ENCODE measurements at places on chromosomes 16 and 17.

DNA sequence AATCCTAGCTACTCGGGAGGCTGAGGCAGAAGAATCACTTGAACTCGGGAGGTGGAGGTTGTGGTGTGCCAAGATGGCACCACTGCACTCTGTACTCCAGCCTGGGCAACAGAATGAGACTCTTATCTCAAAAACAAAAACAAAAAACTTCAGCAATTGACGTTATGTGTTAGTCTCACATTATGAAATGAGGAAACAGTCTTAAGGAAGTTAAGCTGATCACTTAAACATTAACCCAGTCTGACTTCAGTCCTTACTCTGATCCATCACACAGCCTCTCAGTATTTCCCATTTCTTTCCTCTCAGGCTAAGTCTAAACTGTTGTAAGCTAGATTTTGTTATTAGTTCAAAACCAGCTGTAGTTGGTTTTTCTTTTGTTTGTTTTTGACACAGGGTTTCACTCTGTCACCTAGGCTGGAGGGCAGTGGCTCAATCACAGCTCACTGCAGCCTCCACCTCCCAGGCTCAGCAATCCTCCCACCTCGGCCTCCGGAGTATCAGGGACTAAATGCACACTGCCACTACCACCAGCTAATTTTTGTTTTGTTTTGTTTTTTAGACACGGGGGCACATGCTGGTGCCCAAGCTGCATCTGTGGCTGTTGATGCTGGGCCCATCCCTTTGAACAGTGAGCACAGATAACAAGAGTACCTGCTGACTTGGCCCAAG lies 6.3 kb downstream of the JPT1 start:
- no peak for DNase-seq

DNA sequence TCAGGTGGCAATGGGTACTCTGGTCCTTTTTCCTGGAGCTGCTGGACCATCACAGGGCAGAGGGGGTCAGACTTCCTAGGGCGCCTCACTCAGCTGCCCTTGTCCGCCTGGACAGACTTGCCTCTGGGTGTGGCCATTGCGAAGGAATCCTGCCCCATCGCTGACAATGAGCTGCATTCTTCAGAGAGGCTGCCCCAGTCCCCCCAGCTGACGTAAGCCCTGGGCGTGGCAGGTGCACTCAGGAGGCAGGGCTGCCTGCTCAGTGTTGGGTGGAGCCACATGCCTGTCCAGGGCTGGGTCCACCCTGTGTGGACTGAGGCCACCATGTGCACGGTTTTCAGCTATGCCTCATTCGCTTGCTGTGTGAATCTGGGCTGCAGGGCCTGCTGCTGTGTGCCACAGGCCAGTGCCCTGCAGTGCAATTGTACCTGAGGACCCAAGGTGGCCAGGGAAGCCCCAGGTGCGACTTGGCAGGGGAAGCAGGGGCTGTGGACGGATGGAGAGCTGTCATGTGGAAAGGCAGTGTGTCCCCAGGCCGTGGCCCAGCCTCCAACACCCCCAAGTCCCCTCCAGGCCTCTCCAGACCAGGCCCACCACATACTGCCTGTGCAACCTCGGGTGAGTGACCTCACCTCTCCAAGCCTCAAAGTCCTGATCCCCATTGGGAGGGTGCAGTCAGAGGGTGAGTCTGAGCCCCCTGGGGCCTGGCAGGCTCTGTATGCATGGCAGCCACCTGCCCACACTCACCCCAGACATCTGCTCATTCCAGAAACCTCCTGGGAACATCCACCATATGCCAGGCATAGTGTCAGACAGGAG lies 14.0 kb upstream of the MPRIP start:
- DNase-seq: no peak

GRCh38 chr16:66166490-66166889 lies 200.0 kb upstream of the CDH5 start:
- no peak for DNase-seq

GRCh38 chr16:57070424-57070823 lies 22.0 kb upstream of the CPNE2 start:
- no peak for DNase-seq

GRCh38 chr16:11796227-11797165 lies 562 bp downstream of the ZC3H7A start:
- no peak for DNase-seq

GRCh38 chr16:68704232-68704867 lies 32.7 kb upstream of the CDH1 start:
- DNase-seq: peak; percentile 49

GRCh38 chr16:54145881-54146280 lies 140.7 kb downstream of the IRX3 start:
- no peak for DNase-seq

DNA sequence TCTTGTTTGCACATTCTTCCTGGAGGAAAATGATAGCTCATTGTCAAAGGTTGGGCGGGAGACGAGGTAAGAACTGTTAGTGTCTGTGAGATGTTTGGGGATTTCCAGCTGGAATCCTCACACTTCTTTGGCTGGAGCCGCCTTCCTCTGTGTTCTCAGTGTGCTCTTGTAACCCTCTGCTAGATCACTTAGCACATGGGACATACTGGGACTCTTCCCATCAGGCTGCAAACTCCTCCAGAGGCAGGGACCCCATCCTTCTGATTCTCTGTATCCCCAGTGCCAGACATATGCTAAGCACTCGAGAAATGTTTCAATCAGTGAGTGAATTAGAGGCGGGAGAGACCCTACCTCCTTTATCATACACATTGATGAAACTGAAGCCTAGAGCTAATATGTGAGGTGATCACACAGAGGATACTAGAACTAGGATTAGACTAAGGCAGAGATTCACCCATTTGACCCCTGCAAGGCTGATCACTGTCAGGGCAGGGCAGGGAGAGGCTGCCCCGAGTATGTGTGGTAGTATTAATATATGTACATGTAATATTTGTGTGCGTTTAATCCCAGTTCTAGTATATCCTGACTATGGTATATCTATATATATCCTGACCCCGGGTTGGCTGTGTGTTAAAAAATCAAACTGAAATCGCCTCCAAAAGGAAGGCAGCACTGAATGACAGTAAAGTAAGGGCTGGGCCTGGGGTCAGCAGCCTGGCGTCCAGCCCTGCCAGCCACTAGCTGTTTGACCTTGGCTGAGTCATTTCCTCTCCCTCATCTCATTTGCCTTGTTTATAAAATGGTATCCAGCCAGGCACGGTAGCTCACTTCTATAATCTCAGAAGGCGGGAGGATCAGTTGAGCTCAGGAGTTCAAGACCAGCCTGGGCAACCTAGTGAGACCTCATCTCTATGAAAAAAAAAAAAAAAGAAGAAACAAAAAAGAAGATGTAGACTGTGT lies 75.5 kb upstream of the TBX2 start:
- DNase-seq: no peak

DNA sequence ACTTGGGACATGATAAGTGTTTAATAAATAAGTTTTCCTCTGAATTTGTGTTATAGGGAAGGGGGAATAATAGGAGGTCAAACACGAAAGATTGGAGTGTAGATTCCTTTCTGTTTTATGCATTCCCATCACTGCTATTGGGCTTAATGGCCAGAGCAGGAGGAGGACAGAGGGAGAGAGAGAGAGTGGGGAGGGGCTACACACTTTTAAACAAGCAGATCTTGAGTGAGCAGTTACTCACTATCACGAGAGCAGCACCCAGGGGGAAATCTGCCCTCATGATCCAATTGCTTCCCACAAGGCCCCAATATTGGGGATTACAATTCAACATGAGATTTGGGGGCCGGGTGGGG lies 505.0 kb downstream of the GRIN2A start:
- no peak for DNase-seq

DNA sequence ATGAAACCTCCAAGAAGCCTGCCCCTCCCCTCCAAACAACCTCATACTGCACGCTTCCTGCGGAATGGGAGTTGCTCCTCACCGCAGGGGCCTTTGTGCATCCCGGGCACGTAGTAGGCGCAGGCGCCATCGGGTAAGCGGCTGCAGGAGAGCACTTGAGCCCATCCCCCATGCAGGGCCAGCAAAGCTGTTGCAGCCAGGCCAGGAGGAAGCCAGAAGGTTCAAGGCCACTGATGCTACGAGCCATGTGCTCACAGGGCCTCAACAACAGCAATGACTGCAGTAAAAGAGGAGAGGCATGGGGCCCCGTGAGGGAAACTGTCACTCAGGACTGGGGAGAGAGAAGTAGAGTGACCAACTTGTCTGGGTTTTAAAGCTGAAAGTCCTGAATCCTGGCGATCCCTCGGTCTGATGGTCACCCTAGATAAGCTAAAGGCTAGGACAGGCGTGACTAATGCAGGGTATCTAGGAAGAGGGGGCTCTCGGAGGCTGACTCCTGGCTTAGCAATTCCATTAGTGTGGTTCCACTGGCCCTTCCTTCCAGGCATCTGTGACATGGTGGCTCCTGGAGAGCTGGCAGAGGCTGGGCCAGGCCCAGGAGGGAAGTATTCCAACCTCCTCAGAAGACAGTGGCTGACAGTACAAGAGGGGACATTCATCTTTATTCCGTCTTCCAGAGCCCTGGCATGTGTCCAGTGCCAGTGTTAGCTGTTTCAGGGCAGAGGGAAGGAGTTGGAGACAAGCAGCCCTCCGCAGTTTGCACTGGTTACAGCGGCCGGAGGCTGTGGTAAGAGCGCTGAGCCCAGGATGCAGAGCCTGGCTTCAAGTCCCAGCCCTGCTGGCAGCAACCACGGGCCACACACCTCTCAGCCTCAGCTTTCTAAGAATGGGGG lies 20.8 kb downstream of the GOSR2 start:
- no peak for DNase-seq

- DNase-seq: no peak
Measured at GRCh38 chr17:73489333-73489732, 154.9 kb downstream of the SDK2 start.

DNA sequence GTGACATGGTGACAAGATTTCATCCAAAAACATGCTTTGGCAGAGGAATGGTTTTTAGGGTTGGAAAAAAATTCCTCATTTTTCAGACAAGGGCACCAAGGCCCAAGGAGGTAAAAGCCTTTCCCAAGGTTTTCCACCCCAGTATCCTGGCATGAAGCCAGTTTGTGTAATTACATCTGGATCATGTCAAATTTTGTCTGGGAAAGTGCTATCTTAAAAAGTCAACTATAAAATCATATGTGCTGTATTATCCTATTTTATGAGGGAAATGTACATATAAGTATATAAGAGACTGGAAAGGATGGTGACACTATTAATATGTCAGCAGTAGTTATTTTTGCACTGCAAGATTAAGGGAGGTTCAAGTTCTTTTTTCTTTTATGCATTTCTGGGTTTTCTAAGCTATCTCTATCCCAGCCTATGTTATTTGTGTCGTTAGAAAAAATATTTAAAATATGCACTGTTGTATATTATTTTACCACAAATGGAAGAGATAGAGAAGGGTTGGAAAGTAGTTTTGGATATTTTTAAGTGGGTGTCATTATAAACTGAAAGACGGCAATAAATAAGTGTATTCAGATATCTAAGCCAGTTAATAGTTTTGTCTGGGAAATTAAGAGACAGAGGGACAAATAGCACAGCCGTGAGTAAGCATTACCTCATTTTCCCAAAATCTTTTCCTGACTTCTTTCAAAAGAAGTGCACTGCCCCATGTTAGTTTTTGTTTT lies 13.5 kb upstream of the FBXO47 start:
- DNase-seq: no peak

- DNase-seq: no peak
Measured at GRCh38 chr17:71934520-71934919, 186.3 kb upstream of the SOX9 start.

- DNase-seq: no peak
Measured at GRCh38 chr17:57422574-57423164, 166.3 kb downstream of the MSI2 start.

GRCh38 chr17:28916302-28916934 lies 13.5 kb upstream of the DHRS13 start:
- no peak for DNase-seq

DNA sequence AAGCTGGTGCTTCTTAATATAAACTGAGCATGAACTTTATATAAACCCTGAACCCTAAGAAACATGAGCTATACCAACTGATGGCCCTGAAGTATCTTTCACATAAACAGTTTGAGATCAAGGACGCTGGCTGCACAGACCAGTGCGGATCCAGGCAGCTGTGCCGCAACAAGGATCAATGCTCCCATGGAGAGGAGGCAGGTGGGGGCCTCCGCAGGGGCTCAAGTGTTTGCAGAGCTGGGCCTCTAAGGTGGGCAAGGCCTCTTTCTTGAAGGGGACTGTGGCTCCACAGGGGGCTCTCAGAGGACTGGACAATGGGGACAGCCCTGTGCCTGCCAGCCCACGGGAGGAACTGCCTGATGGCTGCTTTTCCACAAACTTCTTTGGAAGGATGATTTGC lies 46.0 kb downstream of the NDEL1 start:
- no peak for DNase-seq

DNA sequence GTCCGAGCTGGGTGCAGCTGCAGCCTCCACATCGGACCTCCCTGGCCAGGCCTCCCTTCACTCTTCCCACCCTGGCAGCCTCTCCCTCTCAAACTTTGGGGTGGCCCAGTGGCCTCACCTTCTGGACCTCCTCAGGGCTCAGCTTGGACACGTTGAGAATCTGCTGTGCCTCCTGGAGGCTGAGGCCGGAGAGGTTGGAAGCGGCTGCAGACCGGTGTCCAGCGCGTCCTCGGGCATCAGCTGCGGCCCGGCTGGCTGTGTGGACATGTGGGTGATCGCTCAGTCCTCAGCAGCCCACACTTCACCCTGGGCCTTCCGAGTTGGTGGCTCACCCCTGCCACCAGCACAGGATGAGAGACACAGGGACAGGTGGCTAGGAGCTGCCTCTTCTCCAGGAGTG lies 9.9 kb downstream of the PAM16 start:
- DNase-seq: no peak

- no peak for DNase-seq
Measured at GRCh38 chr17:881778-882177, 97.8 kb downstream of the NXN start.

- DNase-seq: no peak
Measured at GRCh38 chr16:9393591-9393990, 302.1 kb downstream of the HAPSTR1 start.

GRCh38 chr17:75998327-75998795 lies 2.3 kb upstream of the CDK3 start:
- DNase-seq: no peak

- DNase-seq: no peak
Measured at GRCh38 chr17:82234211-82235055, 5.6 kb downstream of the SLC16A3 start.

GRCh38 chr16:78805556-78805955 lies 706.1 kb downstream of the WWOX start:
- DNase-seq: no peak

GRCh38 chr16:4414187-4414917 lies 2.0 kb downstream of the CORO7 start:
- DNase-seq: no peak

GRCh38 chr17:79438546-79439334 lies 172.1 kb downstream of the RBFOX3 start:
- no peak for DNase-seq

- DNase-seq: no peak
Measured at GRCh38 chr17:75602644-75603043, 15.0 kb downstream of the MYO15B start.

DNA sequence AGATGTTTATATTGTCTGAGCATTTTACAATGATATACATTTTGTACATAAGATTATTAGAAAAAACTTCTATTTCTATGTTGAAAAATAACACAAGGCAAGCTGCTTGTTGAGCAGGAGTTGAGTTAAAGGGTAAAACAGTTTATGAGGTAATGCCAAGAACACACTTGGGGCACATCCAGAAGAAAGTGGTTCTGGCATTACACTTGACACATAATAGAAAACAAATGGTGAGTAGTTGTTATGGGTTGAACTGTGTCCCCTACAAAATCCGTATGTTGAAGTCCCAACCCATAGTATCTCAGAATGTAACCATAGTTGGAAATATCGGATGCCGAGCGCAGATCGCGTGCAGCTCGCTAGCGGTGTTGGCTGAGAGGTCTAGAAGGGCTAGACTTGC lies 354.3 kb upstream of the GOT2 start:
- DNase-seq: peak; percentile 51

Measured in right lung (tissue), 10 donors.